Epithelial cell of alveolus of lung (primary cell): ENCODE measurements at places on chromosomes 2 and 18. TPM values are rescaled to one million over a fixed set of nuclear protein-coding genes. Genes with fewer than 3 reads are reported as not detected.

The ADCYAP1 gene
- not detected in 2 replicates for total RNA-seq

The OXER1 gene
- total RNA-seq, result 0.13 and 0.32 TPM in 2 replicates

The HS6ST1 gene
- total RNA-seq, result 65.3 and 104 TPM in 2 replicates

The PDE1A gene
- total RNA-seq, result 0.13 and 15.3 TPM in 2 replicates

The SEPTIN10 gene
- total RNA-seq, result 51.9 and 56.9 TPM in 2 replicates

The MC4R gene
- not detected in 2 replicates for total RNA-seq

The TCF23 gene
- total RNA-seq, result not detected in 2 replicates

The DOCK10 gene
- total RNA-seq, result 5.3 and 11.4 TPM in 2 replicates

The OTOS gene
- not detected in 2 replicates for total RNA-seq

The SERPINB4 gene
- total RNA-seq, result 0.64 TPM in 1 of 2 replicates, not detected in the other

The TUBA4B gene
- not detected in 2 replicates for total RNA-seq

The TTL gene
- total RNA-seq, result 20.9 and 47.4 TPM in 2 replicates

The GAL3ST2 gene
- 0.64 TPM in 1 of 2 replicates, not detected in the other for total RNA-seq

The IL1B gene
- total RNA-seq, result 1.4 and 69.0 TPM in 2 replicates

The TMEM200C gene
- total RNA-seq, result 2.5 and 7.7 TPM in 2 replicates

The ABCB11 gene
- total RNA-seq, result not detected in 2 replicates
